Left lung (tissue), 14 donors: ENCODE measurements at places on chromosomes 13 and 19. TPM values are rescaled to one million over a fixed set of nuclear protein-coding genes. Genes with fewer than 3 reads are reported as not detected.

GRCh38 chr19:42032431-42032830 lies 37.6 kb downstream of the GRIK5 start:
- no peak for DNase-seq

DNA sequence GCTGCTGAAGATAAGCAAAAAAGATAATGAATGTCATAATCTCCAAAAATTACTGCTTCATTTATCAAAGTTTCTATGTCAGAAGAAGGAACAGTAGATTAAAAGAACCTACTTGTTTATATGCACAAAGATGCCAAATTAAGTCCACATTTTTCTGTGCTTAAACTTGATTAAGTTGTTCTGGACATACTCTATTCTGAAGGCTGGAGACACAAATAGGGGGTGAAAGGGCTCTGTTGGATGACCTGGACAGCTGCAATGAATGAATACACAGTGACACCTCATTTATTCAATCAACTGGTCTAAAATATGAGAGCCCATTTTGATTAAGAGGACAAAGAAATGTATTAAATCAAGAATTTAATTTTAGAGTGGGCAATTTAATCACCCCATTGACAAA lies 276.3 kb upstream of the PCDH9 start:
- no peak for DNase-seq

MBD3L1 gene
- not detected for polyA plus RNA-seq

- DNase-seq, result no peak
These were observed 223.0 kb downstream of the DNAJC15 start for GRCh38 chr13:43246382-43246781.

GRCh38 chr19:4744451-4745174 lies 21.0 kb upstream of the DPP9 start:
- DNase-seq, result no peak

- DNase-seq, result no peak
These were observed 708 bp upstream of the ESD start for GRCh38 chr13:46797501-46798237.

FOXA3 gene
- 1.3 TPM for polyA plus RNA-seq

SLITRK5 gene
- 2.6 TPM for polyA plus RNA-seq

- DNase-seq, result no peak
These were observed 11.9 kb downstream of the TMEM255B start for GRCh38 chr13:113770937-113771336.

GRCh38 chr13:51995677-51996551 lies 15.3 kb downstream of the ATP7B start:
- no peak for DNase-seq

- DNase-seq, result peak; percentile 77
These were observed 9.5 kb upstream of the TSPAN16 start for GRCh38 chr19:11286312-11286974.

DNA sequence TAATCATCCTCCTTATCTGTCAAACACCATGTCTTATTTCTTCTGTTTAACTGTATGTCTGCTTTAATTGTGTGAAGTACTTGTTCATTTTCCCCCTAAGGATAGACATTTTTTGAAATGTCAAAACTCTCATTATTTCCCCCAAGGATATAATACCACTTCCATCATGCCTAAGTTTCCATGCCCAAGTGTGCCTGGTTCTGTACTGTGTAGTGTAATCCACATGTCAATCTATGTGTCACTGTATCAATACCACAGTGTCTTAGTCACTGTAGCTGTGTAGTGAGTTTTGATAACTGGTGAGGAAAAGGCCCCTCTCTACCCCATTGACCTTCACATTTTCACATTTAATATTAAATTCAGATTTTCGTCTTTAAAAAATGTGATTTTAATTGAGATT lies 1265.5 kb downstream of the PCDH9 start:
- DNase-seq, result no peak

CD79A gene
- 2.3 TPM for polyA plus RNA-seq

GRCh38 chr19:48481846-48482639 lies 12.9 kb downstream of the CYTH2 start:
- DNase-seq, result no peak

GRCh38 chr19:14054721-14055120 lies 7.2 kb downstream of the PALM3 start:
- DNase-seq, result no peak

IGFL4 gene
- 1.1 TPM for polyA plus RNA-seq

- DNase-seq, result no peak
These were observed 13.8 kb downstream of the METTL21C start for GRCh38 chr13:102680842-102681740.

DNA sequence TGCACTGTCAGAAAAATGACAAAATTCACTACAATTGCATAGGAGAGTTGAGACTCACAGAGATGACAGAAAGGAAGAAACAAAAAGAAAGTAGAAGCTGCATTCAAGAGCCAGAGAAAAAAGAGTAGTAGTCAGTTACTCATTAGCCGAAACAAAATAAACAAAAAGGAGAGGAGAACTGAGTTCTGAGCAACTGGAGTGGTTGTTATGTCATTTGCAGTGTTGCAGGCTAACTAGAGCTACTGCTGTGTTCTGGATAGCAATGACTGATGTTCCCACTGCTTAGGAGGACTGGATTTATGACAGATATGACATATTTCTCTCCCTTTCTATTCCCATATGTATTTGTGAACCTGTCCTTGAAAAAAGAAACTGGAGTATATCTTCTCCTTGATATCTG lies 482.6 kb downstream of the RFC3 start:
- no peak for DNase-seq

- DNase-seq, result no peak
These were observed 849 bp upstream of the TCF3 start for GRCh38 chr19:1653300-1653628.

DNA sequence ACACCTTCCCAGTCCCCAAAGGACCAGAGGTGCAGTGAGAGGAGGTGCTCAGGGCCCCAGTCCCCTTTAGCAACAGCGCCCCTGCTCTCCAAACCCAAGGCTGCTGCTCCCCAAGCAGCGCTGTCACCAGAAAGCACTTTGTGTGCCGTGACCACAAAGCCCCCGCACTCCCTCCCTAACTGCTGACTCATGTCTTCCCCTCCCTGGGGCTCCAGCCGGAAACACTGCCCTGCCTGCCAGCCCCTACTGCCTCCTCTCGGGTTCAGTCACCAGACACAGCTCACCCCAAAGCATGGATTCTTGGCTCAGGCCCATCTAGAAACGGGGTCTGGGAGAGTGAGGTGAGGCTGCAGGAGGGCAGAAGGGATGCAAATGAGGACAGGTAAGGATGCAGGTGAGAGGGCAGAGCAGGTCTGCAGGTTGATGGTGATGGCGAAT lies 4.9 kb upstream of the TNFSF14 start:
- no peak for DNase-seq

DNA sequence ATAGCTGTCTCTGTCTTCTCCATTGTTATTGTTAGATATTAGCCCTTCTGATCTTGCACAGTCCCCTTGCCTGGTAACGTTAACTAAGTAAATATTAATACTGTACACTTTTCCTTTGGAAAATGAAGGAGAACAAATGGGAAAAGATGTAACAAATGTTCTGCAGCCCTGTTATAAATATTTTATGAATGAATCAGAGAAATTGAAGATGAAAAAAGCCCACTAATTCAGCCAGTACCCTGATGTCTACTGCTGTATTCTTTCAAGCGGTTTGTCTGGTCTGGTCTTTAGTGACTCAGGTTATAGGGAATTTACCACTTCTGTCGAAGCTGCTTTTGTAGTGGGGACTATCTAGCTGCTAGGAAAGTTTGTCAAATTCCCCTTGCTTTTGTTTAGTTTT lies 121.0 kb downstream of the COG6 start:
- no peak for DNase-seq

DNA sequence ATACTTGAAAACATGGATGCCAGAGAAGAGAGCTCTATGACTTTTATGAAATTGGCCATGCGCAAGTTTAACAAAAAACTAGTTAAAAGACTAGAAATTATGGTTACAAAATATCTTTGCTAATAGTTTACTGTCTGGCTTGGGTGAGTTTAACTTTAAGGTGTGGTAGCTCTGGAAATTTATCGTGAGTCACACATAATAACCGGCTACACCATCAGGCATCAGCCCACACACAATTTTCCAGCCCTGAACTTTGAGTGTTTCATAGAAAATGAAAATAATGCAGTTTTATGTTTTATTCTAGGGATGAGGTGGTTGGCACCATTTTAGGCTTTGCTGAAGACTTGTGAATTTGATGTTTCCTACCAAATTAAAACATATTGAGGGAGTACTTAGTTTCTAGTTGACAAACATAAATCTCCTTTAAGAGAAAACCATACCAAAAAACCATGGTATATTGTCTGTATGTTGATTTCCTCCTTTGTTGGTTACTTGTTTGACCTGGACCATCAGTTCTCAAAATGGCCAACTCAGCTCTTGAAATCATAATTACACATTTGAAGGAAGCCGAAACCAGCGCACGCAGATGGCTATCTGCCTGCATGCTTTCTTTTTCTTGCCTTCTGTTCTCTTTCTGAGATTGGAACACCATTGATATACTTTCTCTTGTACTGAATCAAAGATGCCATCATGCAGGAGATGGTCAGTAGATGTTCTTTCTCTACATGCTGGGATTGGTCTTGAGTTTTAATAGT lies 125.1 kb downstream of the AKAP11 start:
- DNase-seq, result no peak

LILRA1 gene
- polyA plus RNA-seq, result 0.76 TPM

DNA sequence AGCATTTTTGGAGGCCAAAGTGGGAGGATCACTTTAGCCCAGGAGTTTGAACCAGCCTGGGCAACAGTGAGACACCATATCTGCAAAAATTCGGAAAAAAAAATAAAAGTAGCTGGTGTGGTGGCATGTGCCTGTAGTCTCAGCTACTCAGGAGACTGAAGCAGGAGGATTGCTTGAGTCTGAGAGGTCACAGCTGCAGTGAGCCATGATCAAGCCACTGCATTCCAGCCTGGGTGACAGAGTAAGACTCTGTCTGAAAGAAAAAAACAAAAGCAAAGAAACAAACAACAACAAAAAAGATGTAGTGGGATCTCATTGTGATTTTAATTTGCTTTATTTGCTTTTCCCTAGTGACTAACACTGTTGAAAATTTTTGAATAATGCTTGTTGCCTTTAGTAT lies 394.7 kb upstream of the KLHL1 start:
- no peak for DNase-seq

NLRP4 gene
- not detected for polyA plus RNA-seq

GRCh38 chr19:15962319-15962718 lies 13.5 kb downstream of the OR10H4 start:
- DNase-seq, result no peak

- DNase-seq, result no peak
These were observed 5.0 kb downstream of the PBX4 start for GRCh38 chr19:19613506-19613905.
